ENCODE measurements at places on chromosomes 6 and 20. TPM values are rescaled to one million over a fixed set of nuclear protein-coding genes. Genes with fewer than 3 reads are reported as not detected.

- no peak for DNase-seq
Observed at GRCh38 chr6:125001684-125002405, 39.6 kb downstream of the RNF217 start.

GRCh38 chr6:10390495-10391298 is 24.2 kb downstream of the TFAP2A start:
- no peak for DNase-seq

DNA sequence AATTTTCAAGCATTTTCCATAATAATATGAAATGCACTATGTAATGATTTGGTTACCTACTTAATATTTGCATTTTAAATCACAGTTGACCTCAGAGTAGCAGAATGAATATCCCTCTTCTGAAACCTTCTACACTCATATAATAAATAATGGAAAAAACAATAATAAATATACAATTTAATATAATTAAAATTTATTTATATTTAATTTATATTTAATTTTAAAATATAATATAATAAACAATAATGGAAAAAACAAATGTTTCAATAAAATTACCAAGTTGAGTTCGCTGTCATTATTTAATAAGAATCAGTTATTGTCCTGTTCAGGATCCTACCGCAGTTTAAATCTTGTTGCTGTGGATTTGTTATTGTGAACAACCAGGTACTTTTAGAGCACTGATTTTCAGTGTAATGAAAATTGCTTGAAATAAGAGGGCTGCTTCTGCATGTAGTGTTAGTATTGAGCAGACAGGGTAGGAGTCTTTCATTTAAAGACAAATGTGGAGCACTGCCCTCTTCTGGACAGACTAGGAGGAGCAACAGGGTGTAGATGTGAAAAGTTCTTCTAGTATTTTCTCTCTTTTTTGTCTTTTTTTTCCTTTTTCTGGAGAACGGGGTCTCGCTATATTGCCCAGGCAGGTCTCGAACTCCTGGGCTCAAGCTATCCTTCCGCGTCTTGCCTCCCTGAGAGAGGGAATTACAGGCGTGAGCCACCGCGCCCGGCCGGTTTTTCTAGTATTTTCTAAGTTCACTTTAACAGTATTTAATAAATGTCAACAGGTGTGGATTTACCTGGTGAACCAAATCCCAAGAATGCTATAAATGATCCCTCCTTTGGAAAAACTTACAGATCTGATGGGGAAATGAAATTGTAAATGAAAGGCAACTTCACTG is 13.6 kb downstream of the TRAPPC3L start:
- DNase-seq = peak; percentile 64

GRCh38 chr6:35435074-35435837 is 16.9 kb upstream of the FANCE start:
- peak; percentile 92 for DNase-seq

DNA sequence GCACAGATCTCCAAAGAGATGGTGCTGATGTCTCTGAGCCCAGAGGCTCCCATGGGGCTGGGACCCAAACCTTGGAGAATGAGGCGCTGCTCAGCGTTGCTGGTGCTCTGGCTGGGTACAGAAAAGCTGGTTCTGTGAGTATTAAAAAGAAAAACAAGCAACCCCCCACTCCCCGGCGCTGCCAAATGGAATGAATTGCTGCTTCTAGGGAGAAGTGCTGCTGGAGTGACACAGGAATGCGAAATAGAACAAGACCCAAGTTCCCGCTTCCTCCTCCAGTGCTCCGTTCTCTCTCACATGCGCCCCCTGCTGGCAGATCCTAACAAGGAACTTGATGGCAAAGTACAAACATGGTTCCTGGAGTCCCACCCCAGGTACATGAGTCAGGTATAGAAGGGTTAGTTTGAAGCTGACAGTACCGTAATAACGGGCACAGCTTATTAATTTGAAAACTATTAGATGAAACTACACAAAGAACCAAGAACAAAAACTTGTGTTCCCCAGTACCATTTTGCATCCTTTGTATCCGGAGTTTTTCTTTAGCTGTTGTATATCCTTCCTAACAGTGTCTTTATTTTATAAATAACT is 2.1 kb upstream of the DDX27 start:
- DNase-seq = peak; percentile 99

DNA sequence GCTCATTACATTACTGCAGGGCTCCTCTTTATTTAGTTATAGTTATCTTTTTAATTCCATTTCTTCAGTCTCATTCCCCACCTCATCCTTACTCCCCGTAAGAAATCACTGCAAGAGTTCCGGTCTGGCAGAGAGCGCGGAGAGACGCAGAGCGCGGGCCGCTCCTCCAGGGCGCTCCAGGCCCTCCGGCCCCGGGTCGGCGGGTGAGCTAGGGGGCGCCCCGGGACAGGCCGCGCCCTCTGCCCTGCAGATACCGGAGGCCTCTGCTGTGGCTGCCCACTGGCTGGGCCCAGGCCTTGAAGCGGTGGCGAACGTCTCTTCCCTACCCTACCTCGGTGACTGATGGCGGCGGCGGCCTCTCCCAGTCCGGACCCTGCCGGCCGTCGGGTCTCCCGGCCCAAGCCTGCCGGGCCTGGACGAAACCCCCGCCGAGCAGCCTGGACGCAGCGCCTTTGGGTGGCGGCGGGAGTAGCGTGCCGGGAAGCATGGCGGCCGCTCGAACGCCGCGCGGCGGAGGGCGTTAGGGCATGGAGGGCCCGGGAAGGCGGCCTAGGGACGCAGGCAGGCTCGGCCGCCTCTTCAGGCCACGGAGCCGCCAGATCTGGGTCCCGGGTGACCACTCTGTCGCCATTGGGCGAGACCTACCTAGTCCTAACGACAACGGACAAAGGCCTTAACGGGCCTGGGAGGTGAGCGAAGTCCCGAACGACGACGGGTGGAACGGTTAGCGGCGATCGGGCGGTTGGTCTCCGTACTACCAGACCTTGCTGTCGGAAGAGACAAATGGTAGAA is 16.4 kb upstream of the HMGN4 start:
- peak; percentile 83 for DNase-seq

DNA sequence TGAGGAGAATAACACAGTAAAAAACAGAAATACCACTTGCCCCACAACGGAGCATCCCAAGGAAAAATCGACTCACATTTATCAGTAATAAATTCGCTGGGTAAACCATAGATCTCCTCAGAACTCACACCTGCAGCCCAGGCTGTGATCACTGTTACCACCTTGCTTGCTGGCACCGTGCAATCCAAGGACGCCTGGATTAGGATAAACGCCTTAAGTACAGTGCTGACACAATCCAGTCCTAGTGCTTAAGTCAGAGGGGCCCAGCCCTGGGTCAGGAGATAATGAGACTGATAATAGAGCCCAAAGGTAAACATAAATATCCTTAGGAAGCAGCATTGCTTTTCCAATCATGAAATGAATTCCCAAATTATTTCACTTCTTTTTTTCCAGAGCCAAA is 62.5 kb downstream of the EPB41L2 start:
- no peak for DNase-seq

DNA sequence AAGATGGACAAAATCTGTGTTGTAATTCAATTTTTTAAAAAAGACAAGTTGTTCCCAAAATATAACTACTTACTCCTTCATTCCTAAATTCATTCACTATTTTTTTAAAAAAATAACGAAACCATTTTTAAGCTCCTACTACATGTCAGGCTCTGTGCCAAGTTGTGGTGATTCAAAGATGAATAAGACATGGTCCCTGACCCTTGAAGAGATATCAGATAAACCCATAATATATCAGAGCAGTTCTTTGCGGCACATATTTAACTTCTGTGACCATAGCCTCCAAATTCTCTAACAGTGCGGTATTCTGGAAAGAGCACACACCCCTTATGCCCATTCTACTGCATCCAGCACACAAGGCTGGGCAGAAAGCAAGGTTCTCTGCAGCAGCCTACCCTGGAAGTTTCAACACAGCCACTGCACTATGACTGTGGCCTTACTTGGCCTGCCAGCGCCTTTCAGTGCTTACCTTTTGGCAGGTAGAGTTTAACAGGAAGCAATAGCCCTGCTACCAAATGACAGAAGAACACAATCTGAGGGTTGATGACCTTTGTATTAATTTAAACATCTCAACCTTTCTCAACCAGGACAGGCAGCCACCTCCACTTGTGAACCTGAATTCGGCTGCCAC is 406.5 kb downstream of the BTBD9 start:
- DNase-seq = no peak

GRCh38 chr20:56781108-56781739 is 152.1 kb downstream of the TFAP2C start:
- no peak for DNase-seq

DNA sequence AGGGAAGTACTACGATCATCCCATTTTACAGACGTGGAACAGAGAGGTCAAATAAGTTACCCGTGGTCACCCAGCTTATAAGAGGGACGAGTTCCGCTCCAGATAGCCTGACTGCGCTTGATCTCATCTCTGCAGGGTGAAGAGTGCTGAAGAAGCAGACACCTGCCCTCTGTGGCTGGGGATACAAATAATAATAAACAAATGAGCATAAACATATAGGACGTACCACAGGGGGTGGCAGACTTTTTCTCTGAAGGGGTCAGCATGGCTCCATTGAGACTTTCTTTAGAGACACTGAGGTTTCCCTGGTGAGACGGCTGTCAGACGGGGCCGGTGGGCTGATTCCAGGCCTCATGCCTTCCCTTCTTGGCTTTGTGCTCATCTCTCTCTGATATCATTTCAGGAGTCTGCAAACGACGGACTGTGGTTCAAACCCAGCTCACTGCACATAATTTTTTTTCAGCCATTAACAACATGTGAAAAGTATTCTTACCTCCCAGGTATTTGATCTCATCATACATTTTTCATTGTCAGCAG is 47.1 kb downstream of the IRF4 start:
- no peak for DNase-seq

- DNase-seq = no peak
Observed at GRCh38 chr6:67802771-67803170, 832.3 kb upstream of the ADGRB3 start.

DNA sequence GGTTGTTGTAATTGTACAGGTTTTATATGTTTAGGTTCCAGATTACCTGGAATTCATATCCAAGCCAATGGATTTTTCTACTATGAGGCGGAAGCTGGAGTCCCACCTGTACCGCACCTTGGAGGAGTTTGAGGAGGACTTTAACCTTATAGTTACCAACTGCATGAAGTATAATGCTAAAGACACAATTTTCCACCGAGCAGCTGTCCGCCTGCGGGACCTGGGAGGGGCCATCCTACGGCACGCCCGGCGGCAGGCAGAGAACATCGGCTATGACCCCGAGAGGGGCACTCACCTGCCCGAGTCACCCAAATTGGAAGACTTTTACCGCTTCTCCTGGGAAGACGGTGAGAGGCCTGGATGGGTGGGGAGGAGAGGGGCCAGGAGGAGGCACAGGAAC is 13.6 kb downstream of the BRPF3 start:
- DNase-seq = peak; percentile 82

- DNase-seq = no peak
Observed at GRCh38 chr20:5662769-5663168, 87.4 kb upstream of the SHLD1 start.

DNA sequence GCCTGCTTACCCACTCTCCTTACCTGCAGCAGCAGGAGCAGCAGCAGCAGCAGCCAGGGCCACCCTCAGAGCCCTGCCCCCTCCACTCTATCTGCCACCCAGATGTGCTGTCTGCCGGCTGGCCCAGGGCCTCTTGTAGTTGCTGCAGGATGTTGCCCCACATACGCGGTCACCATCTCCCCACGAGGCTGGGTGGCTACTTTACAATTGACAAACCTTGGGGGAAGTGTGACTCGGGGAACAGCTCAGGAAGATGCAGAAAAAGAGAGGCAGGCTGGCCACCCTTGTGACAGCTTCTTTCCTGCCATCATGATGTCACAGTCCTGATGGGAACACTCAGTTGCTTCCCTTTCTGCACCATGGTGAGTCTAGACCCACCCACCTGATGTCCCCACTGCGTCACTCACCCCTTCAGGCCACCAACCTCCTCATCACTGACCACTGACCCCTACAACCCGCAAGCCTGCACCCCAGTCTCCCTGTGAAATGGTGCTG is 14.5 kb downstream of the TREM1 start:
- no peak for DNase-seq

DNA sequence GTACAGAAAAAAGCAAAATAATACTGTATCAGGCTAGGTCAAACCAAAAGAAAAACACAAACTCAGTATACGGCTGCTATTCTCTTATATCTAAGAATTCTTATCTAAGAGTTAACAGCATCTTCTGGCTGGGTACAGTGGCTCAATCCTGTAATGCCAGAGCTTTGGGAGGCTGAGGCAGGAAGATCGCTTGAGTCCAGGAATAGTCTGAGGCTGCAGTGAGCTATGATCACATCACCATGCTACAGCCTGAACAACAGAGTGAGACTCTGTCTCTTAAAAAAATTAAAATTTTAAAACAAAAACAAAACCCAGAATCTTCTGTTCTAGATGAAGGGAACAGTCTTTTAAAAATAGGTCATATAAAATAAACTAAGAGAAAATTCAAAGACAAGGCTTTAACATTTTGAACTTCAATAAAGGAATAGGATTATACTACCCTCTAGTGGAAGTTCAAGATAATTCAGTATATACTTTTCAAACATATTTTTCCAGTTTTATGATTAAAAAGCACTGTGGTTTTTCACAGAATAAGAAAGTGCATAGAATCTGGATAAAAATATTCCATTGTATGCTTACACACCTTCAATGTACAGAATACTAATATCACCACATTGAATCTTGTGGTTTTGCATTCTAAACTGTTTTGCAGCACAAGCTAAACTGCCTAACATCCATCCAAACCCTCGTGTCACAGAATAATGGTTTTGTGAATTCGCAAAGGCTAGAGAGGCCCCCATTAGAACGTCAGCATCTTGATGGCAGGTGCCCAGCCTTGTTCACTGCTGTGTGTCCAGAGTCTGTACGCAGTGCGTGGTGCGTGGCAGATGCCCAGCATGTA is 39.3 kb downstream of the DTNBP1 start:
- no peak for DNase-seq

GRCh38 chr20:2698186-2698817 is 5.7 kb downstream of the EBF4 start:
- peak; percentile 6 for DNase-seq

GRCh38 chr6:158073776-158074175 is 92.1 kb downstream of the SYNJ2 start:
- DNase-seq = no peak

DNA sequence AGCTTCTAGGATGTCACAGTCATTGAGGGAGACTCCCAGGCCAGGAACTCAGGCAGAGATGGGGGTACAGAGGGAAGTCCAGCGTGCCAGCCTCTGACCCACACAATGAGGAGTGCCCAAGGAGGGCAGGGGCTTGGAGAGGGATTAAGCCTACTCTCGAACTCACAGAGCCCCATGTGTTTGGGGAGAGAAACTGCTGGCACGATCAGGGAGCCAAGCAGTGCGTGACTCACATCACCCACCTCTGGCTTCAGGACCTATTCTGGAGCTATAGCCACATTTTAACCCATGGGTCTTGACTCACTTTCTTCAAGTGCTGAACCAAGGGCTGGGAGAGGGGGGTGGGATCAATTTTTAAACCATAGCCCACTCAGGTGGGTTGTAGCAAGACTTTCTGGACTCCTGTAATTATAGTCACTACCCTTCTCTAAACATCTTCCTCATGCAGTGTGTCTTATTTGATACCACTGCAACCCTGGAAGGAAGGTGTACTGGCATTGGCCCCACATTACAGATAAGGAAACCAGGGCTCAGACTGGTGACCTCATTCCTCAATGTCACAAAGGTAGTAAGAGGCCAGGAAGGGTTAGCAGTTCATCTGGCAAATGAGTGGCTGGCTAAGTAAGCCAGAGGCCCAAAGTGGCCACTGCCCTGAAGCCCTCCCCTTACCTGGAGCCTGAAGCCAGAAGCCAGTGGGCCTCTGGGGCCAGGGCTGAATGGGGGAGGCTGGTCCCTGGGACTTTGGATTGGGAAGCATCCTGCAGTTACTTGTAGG is 12.0 kb downstream of the FOXP4 start:
- no peak for DNase-seq

The SCRT2 gene
- not detected for total RNA-seq

The GPRC6A gene
- 0.17 TPM for total RNA-seq

The RNF217 gene
- 20.4 TPM for total RNA-seq

The SIM1 gene
- total RNA-seq = 0.16 TPM

The NKX2-4 gene
- total RNA-seq = not detected

Data from colonic mucosa (tissue), 4 donors.